Stimulated activated CD8-positive, alpha-beta memory T cell treated with anti-CD3 and anti-CD28 coated beads, Interleukin-15, amount 100 ng/mL, for 48 hours (primary cell): ENCODE measurements at places on chromosomes 7 and 10.

DNA sequence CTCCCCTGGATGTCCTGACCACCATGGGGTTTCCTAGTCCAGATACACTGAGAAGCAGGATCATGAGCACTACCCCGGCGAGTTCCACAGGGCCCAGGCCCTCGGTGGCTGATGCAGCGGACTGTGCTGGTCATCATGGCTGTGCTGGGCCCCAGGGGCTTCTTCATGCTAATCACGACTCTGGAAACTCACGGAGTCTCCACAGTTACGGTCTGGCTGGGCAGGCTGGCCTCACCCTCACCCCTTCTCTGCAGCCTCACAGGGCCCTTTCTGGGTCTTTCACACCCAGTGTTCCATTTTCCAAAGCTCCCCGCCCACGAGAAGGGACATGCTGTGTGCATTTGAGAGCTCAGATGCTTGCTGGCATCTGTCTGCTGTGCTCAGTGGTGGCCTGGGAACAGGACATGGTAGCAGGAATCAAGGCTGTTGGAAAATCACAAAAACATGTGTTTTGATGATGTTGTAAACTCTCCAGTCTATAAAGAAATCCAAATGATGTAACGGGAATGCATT lies 119.0 kb downstream of the PTPN20 start:
- no peak for DNase-seq

GRCh38 chr10:122649903-122650302 lies 49.7 kb downstream of the C10orf120 start:
- no peak for DNase-seq

DNA sequence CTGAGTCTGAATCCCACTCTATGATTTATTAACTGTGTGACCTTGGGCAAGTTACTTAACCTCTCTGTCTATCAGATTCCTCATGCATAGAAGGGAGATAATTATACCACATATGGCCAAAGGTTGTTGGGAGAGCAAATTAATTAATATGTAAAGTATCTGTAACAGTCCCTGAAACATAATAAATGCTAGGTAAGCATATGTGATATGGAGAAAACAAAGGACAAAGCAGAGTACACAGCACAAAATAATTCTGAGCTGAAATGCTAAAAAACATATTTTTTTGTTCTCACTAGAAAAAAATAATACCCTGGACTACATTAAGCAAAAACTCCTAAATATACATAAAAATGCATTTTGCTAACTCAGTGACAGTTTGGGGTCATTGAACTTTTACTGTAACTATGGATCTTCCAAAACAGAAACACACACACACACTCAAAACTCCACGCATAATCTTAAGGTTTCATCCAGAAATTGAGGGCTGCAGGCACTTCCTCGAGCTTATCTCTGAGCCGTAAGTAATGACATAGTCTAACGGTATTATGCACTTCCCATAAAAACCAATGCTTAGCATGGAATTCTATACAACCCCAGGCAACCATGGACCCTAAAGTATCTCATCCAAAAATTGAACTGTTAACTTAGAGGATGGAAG lies 201.7 kb upstream of the PTN start:
- no peak for DNase-seq

GRCh38 chr7:106901828-106902441 lies 36.9 kb downstream of the PIK3CG start:
- DNase-seq: no peak

DNA sequence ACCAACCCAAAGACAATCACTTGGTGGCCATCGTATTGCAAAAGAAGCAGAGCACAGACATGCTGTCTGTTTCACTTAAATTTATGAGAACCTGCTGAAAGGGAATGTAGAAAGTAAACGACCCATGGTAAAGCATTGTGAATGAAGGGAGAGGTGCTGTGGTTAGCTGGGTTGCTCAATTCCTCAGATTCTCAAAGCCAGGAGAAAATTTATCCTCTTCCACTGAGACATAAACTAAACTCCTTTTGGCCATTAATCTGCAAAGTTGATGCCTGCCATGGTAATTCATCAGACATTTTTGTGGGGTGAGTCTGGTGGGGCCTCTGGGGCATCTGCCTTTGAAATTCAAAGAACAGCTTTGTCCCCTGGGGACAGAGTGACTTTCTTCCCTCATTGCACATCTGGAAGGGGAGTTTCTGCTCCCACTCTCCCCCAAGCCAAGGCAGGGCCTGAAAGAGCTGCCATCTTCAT lies 951.0 kb downstream of the LRMDA start:
- no peak for DNase-seq

DNA sequence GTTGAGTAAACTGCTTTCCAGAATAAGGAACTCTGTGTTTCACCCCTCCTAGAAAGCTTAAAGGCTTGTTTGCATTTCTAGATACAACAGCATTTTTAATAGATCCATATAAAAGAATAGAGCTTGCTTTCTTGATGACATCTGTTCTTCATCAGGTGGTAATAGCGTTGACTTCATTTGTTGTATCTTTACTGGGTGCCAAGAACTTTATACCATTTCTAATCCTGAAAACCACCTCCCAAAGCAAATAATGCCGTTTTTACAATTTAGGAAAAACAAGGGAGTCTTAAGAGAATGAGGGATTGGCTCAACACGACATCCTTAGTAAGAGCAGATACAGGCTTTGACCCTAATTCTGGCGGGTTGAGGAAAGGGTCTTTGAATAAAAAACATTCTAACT lies 993.4 kb downstream of the TYW1 start:
- DNase-seq: no peak

GRCh38 chr10:79269969-79270368 lies 77.3 kb upstream of the PPIF start:
- DNase-seq: no peak

- no peak for DNase-seq
Observed at GRCh38 chr10:3770611-3771110, 14.3 kb downstream of the KLF6 start.

DNA sequence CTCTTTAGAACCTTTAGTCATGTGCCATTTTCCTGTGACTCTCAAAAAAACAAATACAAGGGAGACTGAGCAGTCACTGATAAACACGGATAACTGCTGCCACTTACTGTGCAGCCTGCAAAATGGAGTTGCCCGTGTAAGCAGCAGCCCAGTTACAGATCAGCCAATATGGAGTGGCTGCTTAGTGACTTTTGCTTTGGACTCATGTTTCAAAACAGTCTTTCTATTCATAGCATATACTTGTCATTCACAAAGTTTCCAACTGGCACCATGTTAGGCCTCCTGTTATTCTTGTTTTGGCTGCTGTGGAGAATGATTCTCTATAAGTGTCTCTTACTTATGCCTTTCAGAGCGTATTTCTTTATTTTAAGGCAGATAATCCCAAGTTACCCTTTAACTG lies 3.0 kb downstream of the FAM204A start:
- no peak for DNase-seq
